Upper lobe of right lung (tissue), 1 donor: ENCODE measurements at places on chromosomes 12 and 14.

DNA sequence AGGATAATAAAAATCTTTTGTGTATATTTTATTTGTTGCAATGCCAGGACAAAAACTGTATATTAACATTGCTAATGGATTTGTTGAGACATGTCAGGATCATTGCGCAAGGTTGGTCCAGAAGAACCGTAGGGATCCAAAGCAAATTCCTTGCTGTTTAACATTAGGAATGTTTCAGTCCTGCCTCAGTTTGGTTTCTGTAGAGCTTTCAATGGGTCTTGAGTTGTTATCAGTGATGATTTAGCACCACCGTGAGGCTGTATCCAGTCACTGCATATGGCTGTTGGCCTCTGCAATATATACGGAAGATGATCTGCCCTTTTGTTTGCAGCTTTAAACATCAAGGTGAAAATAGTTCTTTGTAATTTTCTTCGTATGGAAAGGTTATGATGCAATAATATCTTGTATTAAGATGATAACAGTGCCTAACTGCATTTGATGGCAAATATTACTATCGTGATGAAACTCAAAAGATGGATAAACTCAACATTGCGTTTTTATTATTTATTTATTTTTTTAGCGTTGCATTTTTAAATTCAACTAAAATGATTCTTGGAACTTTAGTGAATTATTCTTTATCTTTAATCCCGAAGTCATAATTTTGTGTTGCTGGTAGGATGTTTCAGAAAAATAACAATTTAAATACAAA, 231.2 kb downstream of the AKAP6 start:
- DNase-seq = no peak

GRCh38 chr14:26703686-26704366, 106.0 kb upstream of the NOVA1 start:
- no peak for DNase-seq

DNA sequence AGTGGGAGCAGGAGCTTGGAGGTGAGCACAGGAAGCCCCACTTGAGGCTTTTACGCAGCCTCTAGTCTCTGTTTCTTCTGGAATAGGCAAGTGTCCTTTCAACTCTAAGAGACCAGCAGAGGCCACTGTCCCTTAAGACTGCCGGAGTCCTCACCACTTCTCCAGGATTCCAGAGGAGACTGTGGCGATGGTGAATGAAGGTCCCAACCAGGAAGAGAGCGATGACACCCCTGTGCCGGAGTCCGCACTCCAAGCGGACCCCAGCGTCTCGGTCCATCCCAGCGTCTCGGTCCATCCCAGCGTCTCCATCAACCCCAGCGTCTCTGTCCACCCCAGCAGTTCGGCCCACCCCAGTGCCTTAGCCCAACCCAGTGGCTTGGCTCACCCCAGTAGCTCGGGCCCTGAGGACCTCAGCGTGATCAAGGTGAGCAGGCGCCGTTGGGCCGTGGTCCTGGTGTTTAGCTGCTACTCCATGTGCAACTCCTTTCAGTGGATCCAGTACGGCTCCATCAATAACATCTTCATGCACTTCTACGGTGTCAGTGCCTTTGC, 442 bp downstream of the FLVCR2 start:
- DNase-seq = peak; percentile 69

DNA sequence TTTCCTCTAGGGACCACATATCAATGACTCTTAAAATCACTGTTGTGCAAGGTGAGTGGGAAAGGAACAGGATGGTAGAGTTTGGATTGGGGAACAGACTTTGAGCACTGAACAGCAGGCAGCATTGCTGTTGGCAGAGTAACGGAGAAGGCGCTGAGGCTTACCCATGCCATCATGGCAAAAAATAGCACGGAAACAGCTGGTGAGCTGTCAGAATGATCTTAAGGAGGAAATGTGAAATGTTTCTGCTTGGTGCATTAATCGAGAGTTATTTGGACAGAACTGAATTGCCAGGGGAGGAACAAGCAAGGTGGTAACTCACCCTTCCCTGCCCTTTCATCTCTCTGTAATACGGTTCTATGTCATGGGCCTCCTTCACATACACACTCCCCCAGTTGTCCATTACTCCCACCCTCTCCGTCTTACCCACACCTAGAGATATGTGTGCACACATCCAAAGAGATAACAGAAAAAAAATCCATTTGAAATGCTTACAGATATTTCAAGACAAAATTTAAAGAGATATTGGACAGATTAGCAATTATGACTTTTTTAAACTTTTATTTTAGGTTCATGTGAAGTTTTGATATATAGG, 572.5 kb downstream of the DIO2 start:
- DNase-seq = no peak

DNA sequence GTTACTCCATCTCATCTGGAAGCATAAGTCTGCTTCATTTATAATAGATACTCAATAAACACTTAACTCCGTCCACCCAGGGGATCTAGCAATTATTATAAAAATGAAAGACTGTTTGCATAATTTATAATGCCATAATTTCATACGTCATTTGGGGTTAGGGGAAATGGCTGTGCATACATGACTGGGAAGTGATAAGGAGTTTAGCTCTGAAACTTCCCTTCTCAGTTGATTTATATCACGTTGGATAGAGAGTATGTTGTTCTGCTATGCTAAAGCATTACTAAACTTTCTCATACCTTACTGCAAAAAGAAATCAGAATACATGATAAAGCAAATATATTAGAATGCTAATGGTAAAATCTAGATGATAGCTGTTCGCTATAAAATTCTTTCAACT, 90.4 kb upstream of the DYNC1H1 start:
- no peak for DNase-seq

GRCh38 chr12:122966743-122967550, 684 bp upstream of the ABCB9 start:
- DNase-seq = no peak

DNA sequence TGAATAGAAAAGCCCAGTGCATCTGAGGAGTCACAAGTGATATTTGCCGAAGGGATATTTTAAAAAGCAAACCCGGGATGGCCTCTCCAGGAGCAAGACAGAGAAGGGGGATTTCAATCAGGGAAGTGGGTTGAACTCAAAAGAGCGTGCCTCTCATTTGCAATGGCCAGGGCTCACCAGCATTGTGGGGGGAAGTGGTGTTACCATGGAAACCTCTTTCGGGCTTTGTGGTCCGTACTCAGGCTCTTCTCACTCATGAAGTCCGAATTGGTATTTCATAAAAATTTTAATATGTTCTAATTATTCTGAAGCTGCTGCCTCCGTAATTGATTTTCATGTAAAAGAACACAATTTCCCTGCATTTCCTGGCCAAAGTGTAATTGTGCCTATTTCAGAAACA, 79.8 kb downstream of the SLC15A4 start:
- DNase-seq = no peak
